ENCODE measurements at places on chromosomes 7 and 10. TPM values are rescaled to one million over a fixed set of nuclear protein-coding genes. Genes with fewer than 3 reads are reported as not detected.

DNA sequence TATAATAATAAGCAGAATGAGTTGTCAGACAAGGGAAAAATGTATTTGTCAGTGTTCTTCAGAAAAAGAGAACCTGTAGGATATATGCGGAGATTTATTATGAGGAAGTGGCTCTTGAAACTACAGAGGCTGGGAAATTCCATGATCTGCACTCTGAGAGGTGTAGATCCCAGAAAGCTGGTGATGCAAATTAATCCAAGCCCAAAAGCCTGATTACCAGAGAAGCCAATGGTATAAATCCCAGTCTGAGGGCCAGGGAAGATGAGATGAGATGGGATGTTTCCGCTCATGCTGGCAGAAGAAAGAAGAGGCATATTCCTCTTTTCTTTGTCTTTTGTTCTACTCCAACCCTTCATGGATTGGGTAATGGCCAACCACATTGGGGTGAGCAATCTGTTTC lies 732.8 kb upstream of the IGFBP3 start:
- no peak for DNase-seq

DNA sequence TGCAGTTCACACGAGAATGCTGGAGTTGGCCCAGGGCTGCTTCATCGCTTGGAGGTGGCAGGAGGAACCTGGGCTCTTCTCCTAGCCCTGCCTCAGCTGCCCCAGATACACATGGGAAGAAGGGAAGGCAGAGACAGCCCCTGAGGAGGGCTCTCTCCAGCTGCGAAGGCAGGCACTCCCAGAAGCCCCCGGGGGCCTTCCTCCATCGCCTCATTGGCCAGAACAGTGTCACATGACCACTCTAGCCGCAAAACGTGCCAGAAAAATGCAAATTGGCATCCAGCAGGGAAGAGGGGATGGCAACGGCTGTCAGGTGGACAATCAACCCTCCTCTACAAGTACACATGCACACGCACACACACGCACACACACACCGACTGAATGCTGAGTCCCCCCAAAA lies 217.8 kb upstream of the FRMD4A start:
- DNase-seq, result no peak

DNA sequence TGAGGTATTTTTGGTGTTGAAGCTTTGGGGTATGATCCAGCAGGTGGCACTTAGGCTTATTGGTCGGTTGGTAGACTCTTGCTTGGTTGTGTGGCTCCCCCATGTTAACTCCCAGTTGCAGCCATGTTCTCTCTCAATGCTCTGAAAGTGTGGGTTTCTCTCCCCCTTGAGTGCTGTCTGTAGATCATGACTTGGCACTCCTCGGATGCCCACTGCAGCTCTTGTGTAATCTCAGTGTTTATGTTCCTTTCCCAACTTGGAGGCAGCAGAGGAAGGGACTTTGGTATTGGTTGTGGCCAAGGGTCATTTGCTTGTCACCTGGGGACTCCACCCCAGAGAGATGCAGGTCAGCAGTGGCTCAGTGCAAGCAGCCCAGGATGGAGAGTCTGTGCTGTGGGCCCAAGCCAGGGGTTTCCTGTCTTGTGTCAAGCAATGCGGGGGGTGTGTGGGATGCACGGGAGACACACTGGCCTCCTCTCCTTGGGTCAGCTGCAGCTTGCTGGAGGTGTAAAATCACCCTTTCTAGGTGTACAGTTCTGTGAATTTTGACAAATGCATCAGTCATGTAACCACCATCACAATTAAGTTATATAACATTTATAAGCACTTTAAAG lies 36.9 kb downstream of the PIK3CG start:
- DNase-seq, result no peak

GRCh38 chr7:159036916-159037605 lies 107.6 kb downstream of the VIPR2 start:
- DNase-seq, result no peak

DNA sequence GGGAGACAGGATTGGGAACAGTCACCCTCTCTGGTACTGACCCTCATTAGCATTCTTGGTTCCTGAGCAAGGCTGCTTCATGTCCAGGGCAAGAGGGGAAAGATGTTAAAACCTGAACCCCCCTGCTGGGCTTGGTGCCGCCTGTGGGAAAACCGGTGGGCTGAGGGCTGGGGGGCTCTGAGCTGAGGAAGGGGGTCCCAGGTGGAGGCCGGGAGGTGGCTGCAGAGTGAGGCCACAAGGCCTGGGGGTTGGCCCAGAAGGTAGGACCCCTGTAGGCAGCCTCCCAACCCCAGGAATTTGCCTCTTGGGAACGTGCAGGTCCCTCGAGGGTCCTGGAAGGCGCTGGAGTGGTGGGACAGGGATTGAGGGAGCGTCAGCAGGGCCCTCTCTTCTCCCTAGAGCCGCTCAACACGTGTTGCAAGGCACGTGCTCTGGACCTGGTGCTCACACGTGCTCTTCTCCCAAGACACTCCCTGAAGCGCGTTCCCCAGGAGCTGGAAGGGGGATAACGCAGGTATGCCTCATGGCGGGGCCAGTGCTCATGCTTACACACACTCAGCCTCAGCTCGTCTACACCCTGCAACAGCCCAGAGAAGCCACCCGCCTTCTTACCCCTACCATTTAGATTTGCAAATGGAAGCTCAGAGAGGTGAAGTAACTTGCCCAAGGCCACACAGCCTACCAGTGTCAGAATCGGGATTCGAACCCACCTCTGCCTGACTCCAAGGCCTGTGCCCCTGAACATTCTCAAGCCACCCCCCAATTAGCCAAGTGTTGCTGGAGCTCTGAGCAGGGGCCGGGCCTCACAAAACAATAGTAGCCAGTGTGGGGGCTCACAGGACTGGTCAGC lies 64.4 kb downstream of the LHPP start:
- DNase-seq, result no peak

GRCh38 chr7:37669818-37670217 lies 13.7 kb upstream of the GPR141 start:
- DNase-seq, result no peak

- no peak for DNase-seq
Measured at GRCh38 chr10:93875032-93875358, 18.8 kb upstream of the SLC35G1 start.

DNA sequence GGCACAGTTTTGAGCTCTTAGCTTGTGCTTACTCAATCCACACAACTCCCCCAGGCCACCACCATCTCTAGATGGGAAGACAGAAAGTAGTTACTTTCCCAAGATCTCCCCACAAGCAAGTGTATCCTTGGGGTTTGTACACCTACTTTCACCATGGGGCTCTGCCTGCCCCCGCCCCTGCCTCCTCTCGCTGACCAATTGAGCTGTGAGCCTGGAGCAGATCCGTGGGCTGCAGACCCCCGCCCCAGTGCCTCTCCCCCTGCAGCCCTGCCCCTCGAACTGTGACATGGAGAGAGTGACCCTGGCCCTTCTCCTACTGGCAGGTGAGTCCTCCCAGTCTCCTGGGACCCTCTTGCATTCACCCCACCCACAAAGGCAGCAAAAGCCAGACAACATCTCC lies 2.0 kb downstream of the FXYD4 start:
- no peak for DNase-seq

- peak; percentile 95 for DNase-seq
Measured at GRCh38 chr7:41702635-41703371, at the start of gene INHBA. TSS of gene INHBA (minus strand) at chr7:41703090. CDS start at chr7:41700374, 2,716 bp downstream.

DNA sequence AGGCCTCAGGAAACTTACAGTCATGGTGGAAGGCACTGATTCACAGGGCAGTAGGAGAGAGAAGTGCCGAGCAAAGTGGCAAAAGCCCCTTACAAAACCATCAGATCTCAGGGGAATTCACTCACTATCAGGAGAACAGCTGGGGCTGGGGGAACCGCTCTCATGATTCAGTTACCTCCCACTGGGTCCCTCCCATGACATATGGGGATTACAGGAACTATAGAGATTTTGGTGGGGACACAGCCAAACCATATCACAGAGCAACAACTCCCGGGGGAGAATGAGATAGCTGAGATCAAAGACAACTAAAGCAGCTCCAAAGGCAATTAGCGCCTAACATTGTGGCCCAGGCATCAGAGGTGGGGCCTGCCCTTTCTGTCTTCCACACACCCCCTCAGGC lies 85.4 kb upstream of the VOPP1 start:
- DNase-seq, result no peak

GRCh38 chr10:28986117-28986792 lies 302.6 kb upstream of the LYZL1 start:
- DNase-seq, result peak; percentile 88

GRCh38 chr10:80497187-80498077 lies 40.3 kb upstream of the SH2D4B start:
- DNase-seq, result no peak

DNA sequence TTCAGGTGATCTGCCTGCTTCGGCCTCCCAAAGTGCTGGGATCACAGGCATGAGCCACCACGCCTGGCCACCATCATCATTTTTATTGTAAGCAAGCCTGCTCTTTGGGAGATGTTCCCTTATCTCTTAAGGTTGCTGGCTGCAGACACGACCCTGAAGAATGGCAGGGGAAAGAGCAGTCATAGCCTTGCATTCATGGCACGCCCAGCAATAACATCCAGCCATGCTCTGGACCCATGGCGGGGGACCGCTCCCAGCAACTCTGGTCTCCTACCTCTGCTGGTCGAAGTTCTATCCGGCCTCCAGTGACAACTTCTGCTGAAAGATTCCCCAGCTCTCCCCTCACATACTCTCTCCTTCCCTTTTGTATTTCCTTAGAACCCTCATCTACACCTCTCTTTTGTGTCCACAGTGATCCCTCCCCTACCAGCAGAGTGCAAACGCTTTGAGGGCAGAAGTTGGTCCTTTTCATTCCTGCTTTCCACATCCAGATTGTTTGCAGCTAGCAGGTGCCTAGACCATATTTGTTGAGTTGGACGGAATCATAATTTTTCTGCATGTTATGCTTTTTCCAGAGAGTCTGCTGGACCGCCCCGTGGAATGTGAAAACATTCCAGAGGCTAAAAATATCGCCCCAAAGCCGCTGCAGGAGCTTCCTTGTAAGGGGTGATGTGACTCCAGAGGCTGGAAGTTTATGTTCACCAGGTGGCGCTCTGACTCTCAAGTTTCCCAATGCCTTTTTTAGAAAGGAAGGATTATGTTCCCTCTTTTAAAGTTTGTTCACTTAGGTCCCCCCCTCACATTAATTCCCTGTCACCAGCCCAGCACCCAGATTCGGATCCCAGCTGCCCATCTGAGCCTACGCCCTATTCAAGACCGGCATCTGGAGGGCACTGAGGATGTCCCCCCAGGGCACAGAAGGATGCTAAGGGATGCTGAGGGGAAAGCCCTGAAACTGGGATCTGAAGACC lies 4.3 kb upstream of the MARVELD1 start:
- DNase-seq, result peak; percentile 50

- no peak for DNase-seq
Measured at GRCh38 chr7:47537716-47538675, 43.9 kb downstream of the TNS3 start.

- no peak for DNase-seq
Measured at GRCh38 chr7:146660839-146661238, 544.2 kb downstream of the CNTNAP2 start.

- DNase-seq, result no peak
Measured at GRCh38 chr7:90225181-90225580, 13.6 kb downstream of the STEAP2 start.

DNA sequence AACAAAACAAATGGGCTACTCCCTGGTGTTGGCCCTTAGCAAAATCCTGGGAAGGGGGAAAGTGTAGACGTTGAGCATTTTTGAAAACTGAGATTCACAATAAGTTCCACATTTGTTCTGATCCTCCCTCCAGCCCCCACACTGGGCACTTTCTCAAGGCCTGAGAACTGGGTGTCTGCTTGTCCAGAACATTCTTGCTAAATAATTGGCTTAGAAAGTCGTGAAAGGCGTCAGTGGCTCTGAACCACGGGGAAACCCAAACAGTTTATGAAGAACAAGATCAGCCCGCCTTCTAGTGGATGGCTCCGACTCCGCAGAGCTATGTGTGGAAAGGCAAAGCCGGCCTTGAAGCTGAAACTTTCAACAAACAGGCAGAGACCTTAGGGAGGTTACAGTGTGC lies 370.1 kb downstream of the PRPF18 start:
- no peak for DNase-seq

- DNase-seq, result no peak
Measured at GRCh38 chr10:50512743-50513416, 110.9 kb downstream of the SGMS1 start.

DNA sequence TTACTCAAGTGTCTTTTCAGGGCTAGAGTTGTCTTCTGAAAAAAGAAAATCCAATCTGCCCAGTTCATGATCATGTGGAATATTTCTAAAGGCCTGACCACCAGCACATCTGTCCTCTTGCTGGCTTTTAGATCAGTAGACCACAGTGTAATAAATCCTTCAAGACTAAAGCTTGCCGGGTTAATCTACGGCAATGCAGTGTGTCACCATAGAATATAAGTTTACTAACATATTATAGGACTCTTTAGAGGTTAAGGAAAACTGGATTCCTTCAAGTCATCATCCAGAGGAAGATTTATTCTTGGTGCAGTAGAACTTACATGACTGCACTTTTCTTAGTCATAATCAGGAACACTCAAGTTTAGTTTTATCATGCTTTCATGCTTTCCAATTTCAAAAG lies 349.5 kb downstream of the SEMA3D start:
- no peak for DNase-seq

- no peak for DNase-seq
Measured at GRCh38 chr7:231030-231857, 38.9 kb downstream of the FAM20C start.

- DNase-seq, result no peak
Measured at GRCh38 chr10:27997865-27998177, 1.1 kb downstream of the ODAD2 start.

GRCh38 chr7:137626469-137627067 lies 220.2 kb downstream of the DGKI start:
- DNase-seq, result no peak

DNA sequence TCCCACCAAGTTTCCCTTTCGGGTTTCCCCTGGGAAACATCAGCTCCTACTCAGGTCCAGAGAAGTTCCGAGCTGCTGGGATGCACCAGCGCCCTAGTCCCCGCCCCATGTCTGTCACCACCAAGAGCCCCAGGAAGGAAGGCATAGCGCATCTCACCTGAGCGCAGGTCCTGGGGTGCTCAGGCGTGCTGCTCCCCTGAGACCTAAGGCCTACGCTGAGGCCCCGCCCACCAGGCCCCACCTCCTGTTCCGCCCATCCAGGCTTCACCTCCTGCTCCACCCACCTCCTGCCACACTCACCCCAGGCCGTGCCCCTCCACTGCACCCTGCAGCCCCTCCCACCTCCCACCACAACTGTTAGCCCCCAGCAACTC lies 1.2 kb upstream of the TFR2 start:
- DNase-seq, result no peak

- DNase-seq, result no peak
Measured at GRCh38 chr7:101684983-101685330, 55.9 kb upstream of the MYL10 start.

GRCh38 chr10:121698336-121698735 lies 100.1 kb upstream of the FGFR2 start:
- no peak for DNase-seq

- peak; percentile 32 for DNase-seq
Measured at GRCh38 chr7:156764016-156764669, 123.6 kb downstream of the RNF32 start.

- DNase-seq, result no peak
Measured at GRCh38 chr7:29835718-29836117, 29.4 kb downstream of the WIPF3 start.

Gene CYP2C19
- total RNA-seq, result 0.41 TPM

Gene PRKCQ
- total RNA-seq, result 9.8 TPM

Gene GARIN1A
- not detected for total RNA-seq

Gene DKK1
- total RNA-seq, result 8.6 TPM

Gene EGR2
- 0.03 TPM for total RNA-seq

Gene ADAM12
- 14.0 TPM for total RNA-seq

Gene TLX1
- total RNA-seq, result not detected

Gene WNT2
- not detected for total RNA-seq

Gene BBIP1
- 32.9 TPM for total RNA-seq

Gene JCAD
- total RNA-seq, result 23.5 TPM

Gene TUBAL3
- not detected for total RNA-seq

Gene C10orf62
- 0.41 TPM for total RNA-seq

Gene MET
- total RNA-seq, result 254 TPM

Gene AFAP1L2
- 9.0 TPM for total RNA-seq

Gene OR9A2
- not detected for total RNA-seq

Data from Caki2 (cell line).